T-cell (primary cell): ENCODE measurements at places on chromosomes 2 and 18. TPM values are rescaled to one million over a fixed set of nuclear protein-coding genes. Genes with fewer than 3 reads are reported as not detected.

Gene KLHL41
- 0.35 TPM for total RNA-seq

Gene IL1RN
- not detected for total RNA-seq

Gene SERPINB12
- not detected for total RNA-seq

Gene SLC39A10
- 80.7 TPM for total RNA-seq

Gene CYS1
- total RNA-seq: not detected

Gene CXCR1
- total RNA-seq: 0.12 TPM

Gene ALPP
- total RNA-seq: not detected

Gene CD8B
- total RNA-seq: 139 TPM

Gene EMILIN1
- total RNA-seq: 0.37 TPM

Gene SLC11A1
- total RNA-seq: 0.40 TPM

Gene NETO1
- total RNA-seq: 0.19 TPM

Gene DLGAP1
- total RNA-seq: 1.8 TPM

Gene LHCGR
- total RNA-seq: not detected

Gene LYG1
- total RNA-seq: 1.7 TPM

Gene TDRD15
- not detected for total RNA-seq

Gene APCDD1
- 0.62 TPM for total RNA-seq

Gene DYNAP
- not detected for total RNA-seq

Gene SNRPD1
- total RNA-seq: 29.9 TPM

Gene CIB4
- total RNA-seq: not detected

Gene DTNB
- 39.6 TPM for total RNA-seq

Gene PTPRM
- 47.4 TPM for total RNA-seq

Gene C2orf78
- total RNA-seq: not detected

Gene SCG2
- not detected for total RNA-seq

Gene ATF2
- total RNA-seq: 52.9 TPM

Gene SKA1
- total RNA-seq: 1.4 TPM

Gene PDE1A
- total RNA-seq: not detected

Gene AOX1
- 1.4 TPM for total RNA-seq

Gene ARHGEF4
- 3.5 TPM for total RNA-seq

Gene SERPINB11
- not detected for total RNA-seq

Gene RTN4
- total RNA-seq: 76.0 TPM

Gene GREB1L
- total RNA-seq: 0.09 TPM

Gene FEV
- total RNA-seq: not detected

Gene CHRND
- total RNA-seq: not detected

Gene AQP12A
- total RNA-seq: not detected

Gene SH2D6
- total RNA-seq: not detected

Gene KCNJ13
- not detected for total RNA-seq
